Neural progenitor cell (in vitro differentiated cells): ENCODE measurements at places on chromosomes 6 and 20. TPM values are rescaled to one million over a fixed set of nuclear protein-coding genes. Genes with fewer than 3 reads are reported as not detected.
A peak's percentile ranks its signal among the peaks of the same experiment; 100 is the strongest.

Gene ANGPT4
- 0.06 and 0.19 TPM in 2 replicates for total RNA-seq

DNA sequence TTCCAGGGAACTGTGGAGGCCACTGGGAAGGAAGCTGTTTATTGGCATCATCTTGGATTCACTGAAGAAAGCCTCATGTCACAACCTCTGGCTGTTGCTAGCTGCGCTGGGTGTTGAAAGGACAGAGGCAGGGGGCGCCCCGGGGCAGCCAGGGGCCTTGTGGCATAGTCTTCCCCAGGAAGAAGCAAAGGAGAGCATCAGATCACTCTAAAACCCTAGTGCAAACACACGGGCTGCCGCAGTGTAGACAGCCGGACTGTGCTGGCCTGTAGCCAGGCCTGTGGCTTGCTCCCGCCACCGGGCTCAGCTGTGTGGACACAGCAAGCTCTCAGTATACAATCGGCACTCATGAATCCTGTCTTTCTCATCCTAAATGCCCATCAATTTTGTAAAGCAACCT lies 23.8 kb upstream of the SMOC2 start:
- DNase-seq, result peak; percentile 22

DNA sequence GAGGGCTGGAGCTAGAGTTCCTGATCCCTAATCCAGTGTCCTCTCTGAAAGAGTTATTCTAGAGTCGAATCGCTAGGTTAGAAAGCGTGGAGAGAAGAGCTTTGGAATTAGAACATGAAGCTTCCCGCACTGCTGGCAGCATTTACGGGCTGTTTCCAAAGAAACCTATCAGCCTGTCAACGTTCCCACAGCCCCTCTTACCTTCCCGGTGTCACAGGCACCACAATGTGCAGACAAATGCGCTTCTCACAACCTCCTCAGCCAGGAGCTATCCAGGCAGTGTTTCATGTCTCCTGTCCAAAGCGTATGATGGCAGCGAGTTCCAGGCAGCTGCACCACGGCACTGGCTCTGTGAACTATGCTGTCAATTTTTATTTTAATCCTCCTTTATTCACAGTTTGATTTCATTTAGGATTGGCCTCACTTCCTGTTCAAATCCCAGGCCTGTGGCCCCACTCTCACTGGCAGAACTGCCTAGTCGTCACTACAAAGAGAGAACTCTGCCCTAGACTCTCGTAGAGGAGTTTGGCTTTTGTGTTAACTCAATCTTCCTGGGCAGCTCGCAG lies 322.8 kb upstream of the SOX4 start:
- DNase-seq, result no peak

- DNase-seq, result no peak
These were observed 238.5 kb downstream of the NFATC2 start for GRCh38 chr20:51303731-51304670.

Gene GATA5
- total RNA-seq, result 0.12 TPM in 1 of 2 replicates, not detected in the other

GRCh38 chr20:14178952-14179351 lies 158.5 kb downstream of the FLRT3 start:
- DNase-seq, result no peak

Gene SPEF1
- 0.34 and 1.2 TPM in 2 replicates for total RNA-seq

GRCh38 chr20:25316506-25317190 lies 68.8 kb downstream of the PYGB start:
- DNase-seq, result no peak

Gene RIMS4
- 5.3 and 7.8 TPM in 2 replicates for total RNA-seq
